ENCODE measurements at places on chromosomes 3 and 15.

DNA sequence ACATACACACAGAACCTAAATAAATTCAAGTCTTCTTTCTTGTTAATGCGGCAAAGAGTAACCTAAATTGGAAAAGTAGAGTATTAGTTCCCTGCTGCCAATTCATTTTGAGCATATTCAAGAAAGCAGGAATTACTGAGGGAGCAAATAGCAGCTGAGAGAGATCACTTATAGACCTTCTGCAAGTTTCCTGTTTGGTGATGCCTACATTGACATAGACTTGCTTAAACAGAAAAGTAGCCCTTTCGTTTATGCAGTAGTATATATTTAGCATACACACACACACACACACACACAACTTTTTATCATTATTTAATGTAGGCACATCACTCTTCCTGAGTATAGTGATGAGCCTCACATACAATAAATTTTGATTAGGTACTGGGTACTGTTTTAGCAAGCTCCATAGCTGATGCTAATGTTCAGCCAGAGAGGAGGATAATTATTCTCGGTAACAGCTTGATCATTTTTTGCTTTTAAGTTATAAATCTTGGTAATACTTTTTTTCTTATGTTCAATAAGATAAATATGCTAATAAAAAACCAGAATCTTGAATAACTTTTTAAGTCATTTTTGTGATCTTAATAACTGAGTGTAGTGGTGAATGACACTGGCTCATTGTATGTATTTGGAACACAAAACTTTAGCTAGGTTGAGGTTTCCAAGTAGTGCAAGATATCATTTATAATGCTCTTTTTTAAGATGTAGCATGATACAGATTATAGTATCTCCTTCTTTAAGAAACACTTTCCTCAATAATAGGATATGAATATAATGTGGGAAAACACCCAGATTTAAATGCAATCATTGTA, 174.7 kb downstream of the MBNL1 start:
- no peak for DNase-seq

GRCh38 chr3:182715006-182715405, 78.3 kb upstream of the ATP11B start:
- no peak for DNase-seq

DNA sequence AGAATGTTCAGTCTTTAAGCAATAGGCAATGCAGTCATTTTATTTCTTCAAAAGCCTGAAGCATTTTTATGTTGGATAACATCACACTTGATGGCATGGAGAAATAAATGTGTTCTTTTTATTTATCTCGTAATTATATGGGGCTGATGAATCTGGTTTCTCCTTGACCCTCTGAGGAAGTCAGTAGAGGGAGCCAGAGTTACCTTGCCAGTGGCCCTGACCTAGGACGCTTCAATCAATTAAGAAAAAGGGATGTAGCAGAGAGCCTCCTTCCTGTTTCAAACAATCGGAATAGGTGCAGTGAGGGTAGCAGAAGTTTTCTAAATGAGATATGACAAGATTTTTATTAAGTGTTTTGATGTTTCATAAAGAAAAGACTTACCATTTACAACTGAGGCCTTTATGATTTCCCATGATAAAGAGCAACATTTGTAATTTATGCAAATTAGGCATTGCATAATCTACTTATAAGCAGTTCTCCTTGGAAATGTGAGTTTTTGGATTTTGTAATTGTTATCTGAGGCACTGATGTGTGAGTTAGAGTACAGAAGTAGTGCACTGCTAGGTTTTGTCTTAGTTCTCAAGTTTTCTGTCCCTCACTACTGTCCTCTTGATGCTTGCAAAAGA, 129.1 kb downstream of the RAP2B start:
- DNase-seq, result no peak

- DNase-seq, result no peak
Measured at GRCh38 chr3:106946866-106947265, 430.4 kb upstream of the CCDC54 start.

DNA sequence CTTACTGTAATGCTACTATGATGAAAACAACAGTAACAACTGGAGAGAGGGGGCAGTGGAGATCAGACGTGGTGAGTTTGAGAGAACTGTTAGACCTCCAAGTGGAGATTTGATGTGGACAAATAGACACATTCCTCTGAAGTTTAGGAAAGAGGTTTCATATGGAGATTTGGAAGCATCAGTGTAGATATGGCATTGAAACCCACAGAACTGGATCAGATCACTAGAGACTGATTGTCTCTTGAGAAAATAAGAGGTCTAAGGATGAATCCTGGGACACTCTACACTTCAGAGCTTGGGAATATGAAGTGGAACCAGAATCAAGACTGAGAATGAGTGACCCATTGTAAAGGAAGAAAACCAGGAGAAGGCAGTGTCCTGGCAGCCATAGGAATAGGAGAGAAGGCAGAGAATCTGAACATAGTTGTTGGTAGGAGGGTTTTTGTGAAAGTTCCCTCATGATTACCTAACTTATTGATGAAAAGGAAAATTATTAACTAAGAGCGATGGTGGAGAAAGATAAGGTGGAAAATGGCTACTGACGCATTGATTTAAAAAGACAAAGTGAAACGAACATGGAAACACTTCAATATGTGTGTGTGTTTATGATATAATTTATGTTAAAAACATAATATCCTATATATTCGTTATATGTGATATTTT, 29.7 kb upstream of the PYDC2 start:
- no peak for DNase-seq

DNA sequence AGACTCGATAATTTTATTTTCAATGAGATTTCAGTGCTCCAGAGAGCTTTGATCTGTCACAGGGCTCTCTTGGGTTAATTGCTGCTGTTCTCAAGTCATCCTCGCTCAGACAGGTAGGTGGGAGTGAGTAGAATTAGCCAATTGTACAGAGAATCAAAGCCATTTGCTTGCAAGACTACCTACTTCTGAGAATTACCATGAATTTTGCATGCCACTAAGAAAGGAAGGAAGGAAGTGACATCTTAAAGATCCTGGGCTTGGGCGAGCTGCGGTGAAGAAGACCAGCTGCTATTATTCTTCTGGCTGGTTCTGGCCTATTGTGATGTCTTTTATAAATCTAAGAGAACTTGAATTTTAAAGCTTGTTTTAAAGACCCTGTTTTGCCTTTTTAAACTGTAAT, 154.1 kb upstream of the LPP start:
- no peak for DNase-seq

All from cortex of kidney (tissue), 1 donor.